ENCODE measurements at places on chromosomes 3 and 15. TPM values are rescaled to one million over a fixed set of nuclear protein-coding genes. Genes with fewer than 3 reads are reported as not detected.

- DNase-seq = no peak
These were observed 21.1 kb upstream of the SLC41A3 start for GRCh38 chr3:126104742-126105605.

DNA sequence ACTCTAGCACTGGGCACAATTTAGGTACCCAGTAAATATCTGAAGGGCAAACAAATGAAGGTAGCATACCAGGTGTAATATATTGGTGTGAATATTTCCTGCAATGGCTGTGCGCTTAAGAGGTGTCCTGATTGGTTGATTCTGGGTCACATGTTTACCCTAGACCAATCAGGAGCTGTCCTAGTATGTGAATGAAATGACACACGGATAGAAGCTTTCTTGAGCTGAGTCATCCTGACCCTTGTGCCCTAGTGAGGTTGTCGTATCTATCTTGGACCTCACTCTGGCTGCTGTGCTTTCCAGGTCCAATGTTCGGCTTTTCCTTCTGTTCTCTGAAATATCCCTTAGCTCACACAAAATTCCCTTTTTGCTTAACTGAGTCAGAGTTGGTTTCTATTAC, 58.1 kb upstream of the FOXP1 start:
- no peak for DNase-seq

DNA sequence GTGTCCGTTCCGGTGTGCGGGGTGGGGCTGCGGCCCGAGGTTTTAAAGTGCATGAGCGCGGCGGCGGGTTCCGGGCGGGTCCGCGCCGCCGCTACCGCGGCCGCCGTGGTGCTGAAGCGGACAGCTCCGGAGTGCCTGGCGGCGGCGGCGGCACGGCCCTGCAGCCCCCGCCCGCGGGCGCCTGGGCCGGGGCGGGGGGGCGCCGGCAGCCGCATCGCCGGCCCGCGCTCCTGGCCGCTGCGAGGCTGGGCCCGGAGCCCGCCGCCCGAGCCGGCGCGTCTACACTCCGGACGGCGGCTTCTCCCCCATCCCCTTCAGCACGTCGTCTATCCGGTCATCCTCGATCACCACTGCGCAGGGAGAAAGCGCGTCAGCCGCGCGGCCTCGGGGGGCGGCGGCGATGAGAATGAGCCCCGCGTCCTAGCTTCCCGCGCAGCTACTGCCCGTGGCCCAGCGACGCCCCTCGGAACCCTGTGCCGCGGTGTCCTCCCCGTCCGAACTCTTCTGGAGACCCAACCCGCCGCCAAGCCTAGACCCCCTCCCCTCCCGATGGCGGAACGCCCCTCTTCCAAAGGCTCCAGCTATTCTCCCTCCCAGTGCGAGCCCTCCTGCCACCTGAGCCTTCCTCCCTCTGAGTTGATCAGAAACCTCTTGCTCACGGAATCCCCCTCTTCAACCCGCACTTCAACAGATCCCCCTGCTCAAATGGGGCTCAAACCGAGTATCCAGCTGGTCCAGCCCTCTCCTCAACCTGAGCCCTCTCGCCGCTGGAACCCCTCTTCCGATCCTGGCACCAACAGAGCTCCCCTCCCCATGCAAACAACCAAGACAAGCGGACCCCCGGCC, 1.3 kb downstream of the CAMK2N2 start:
- DNase-seq = no peak

DNA sequence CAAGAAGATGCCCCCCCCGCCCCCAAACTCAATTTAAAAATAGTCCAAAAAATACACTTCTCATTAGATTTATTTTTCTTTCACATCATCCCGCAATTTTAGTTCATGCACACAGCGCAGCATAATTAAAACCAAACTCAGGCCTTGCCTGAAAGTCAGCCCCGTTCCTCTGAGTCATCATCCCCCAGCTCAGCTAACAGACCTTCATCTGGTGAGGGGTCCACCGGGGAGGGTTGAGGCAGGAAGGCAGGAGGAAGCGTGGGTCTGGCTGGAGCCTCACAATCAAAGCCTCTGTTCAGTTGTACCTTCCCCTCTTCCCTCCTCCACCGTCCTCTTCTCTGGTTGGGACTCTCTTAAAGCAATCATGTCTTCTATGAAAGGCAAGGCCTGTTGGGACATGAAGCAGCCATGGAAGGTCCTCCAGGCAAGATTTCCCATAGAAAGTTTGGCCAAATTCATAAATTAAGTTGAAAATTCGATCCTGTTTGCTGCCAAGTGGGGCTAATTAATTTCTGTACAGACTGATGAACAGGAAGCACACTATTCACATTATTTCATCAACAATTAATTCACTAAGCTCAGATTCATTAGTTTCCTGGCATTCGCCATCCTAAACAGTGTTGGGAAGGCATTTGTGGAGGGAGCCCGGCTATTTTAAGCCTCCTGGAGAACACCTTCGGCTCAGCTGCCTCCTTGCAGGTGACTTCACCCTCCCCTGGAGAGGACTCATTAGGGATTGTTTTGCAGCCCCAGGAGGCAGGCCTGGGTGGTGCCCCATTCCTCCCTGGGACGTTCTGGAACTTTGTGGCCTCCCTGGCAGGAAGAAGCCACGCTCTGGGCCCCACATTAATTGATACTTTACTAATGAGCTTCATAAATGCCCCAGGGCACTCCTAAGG, 72.3 kb upstream of the BNC1 start:
- no peak for DNase-seq

GRCh38 chr3:55330756-55331155, 156.3 kb downstream of the WNT5A start:
- DNase-seq = no peak

PLSCR2 gene
- total RNA-seq = 2.9 TPM

VPS39 gene
- total RNA-seq = 89.9 TPM

EFCC1 gene
- total RNA-seq = 1.4 TPM

FOXB1 gene
- not detected for total RNA-seq

IFT122 gene
- total RNA-seq = 61.9 TPM

NOX5 gene
- total RNA-seq = 0.92 TPM

All from thoracic aorta (tissue), 2 donors.